ENCODE measurements at places on chromosomes 13 and 19.

- H3K36me3 ChIP-seq, result peaks cover 4% of the 10 kb centered on the region
- no peak for DNase-seq
Observed at GRCh38 chr13:33087091-33087490, 70.9 kb downstream of the KL start.

- H3K4me1 ChIP-seq, result peaks cover 14% of the 10 kb centered on the region
- H3K27me3 ChIP-seq, result no peaks in the 10 kb centered on the region
- no peak overlapping the region for H3K27ac ChIP-seq
Observed at GRCh38 chr13:74066937-74067336, 67.3 kb downstream of the KLF12 start.

GRCh38 chr19:51466723-51467122, 8.5 kb upstream of the SIGLEC8 start:
- DNase-seq, result no peak
- peaks cover 5% of the 10 kb centered on the region for H3K27me3 ChIP-seq
- H3K36me3 ChIP-seq, result no peaks in the 10 kb centered on the region
- no peak overlapping the region for H3K4me3 ChIP-seq

DNA sequence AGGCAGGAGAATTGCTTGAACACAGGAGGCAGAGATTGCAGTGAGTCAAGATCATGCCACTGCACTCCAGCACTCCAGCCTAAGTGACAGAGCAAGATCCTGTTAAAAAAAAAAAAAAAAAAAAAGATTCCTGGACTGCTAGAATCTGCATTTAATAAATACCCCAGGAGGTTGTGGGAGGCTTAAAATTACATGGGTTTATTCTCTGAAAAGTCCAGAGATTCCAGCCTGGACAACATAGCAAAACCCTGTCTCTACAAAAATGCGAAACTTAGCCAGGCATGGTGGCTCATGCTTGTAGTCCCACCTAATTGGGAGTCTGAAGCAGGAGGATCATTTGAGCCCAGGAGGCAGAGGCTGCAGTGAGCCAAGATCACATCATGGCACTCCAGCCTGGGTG, 9.5 kb upstream of the SLC1A5 start:
- H3K4me3 ChIP-seq, result no peak overlapping the region
- H3K27me3 ChIP-seq, result no peaks in the 10 kb centered on the region
- no peak for DNase-seq

- H3K4me1 ChIP-seq, result no peaks in the 10 kb centered on the region
- H3K27ac ChIP-seq, result no peak overlapping the region
- H3K4me3 ChIP-seq, result no peak overlapping the region
- H3K27me3 ChIP-seq, result peaks cover 4% of the 10 kb centered on the region
- no peak for DNase-seq
Observed at GRCh38 chr19:1153891-1154730, 20.0 kb downstream of the SBNO2 start.

GRCh38 chr13:102333320-102334198, 68.3 kb downstream of the FGF14 start:
- DNase-seq, result no peak
- peak overlapping the region; percentile 76 for H3K27ac ChIP-seq
- H3K36me3 ChIP-seq, result peaks cover 9% of the 10 kb centered on the region
- peaks cover 11% of the 10 kb centered on the region for H3K4me1 ChIP-seq
- H3K4me3 ChIP-seq, result no peak overlapping the region

GRCh38 chr13:64675255-64675892, 2554.8 kb downstream of the PCDH9 start:
- no peak for DNase-seq
- H3K27me3 ChIP-seq, result no peaks in the 10 kb centered on the region
- H3K36me3 ChIP-seq, result no peaks in the 10 kb centered on the region
- H3K4me3 ChIP-seq, result no peak overlapping the region

DNA sequence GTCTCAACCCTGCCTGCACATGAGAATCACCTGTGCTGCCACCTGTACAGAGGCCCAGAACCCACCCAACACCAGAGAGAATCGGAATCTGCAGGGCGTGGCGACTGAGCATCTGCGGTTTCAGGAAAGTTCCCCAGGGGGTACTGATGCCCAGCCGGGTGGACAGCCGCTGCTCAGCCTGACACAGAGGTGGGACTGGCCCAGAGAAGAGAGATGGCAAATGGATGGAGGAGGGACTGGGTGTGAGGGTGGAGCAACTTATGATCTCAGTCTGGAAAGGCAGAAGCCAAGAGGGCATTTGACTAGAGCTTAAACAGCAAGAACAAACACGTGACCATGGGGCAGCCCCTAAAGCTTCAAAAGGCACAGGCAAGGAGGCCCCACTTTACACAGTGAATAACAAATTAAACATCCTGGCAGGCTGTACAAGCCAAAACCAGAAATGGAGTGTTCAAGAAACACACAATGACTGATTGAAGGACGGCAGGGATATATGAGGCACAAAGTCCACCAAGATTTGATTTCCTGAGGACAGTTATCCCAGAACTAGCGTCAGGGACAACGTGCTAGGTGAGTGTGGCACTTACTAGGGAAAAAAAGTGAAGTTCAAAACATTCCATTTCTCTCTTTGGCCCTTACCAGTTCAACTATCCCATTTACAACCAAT, 3.1 kb downstream of the RANBP3 start:
- H3K27me3 ChIP-seq, result peaks cover 3% of the 10 kb centered on the region
- H3K27ac ChIP-seq, result peak overlapping the region; percentile 78
- peaks cover 22% of the 10 kb centered on the region for H3K4me1 ChIP-seq
- no peaks in the 10 kb centered on the region for H3K36me3 ChIP-seq

DNA sequence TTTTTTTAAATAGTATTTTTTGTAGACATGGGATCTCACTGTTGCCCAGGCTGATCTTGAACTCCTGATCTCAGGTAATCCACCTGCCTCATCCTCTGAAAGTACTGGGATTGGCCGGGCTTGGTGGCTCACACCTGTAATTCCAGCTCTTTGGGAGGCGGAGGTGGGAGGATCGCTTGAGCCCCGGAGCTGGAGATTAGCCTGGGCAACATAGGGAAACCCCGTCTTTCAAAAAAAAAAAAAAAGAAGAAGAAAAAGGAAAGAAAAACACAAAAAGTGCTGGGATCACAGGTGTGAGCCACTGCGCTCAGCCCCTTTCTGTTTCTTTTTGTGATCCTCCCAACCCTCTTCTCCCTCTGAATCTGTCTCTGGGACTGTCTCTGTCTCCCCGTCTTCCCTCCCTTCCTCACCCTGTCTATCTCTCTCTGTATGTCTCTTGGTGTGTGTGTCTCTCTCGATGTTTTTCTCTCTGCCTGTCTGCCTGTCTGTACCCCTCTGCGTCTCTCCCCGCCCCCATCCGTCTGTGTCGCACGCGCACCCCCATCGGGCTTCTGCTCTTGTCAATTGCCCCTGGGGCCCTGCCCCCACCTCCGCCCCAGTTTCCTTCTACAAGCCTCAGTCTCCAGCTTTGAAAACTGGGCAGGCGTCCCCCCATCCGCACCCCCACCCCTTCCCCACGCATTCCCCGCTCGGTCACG, 540 bp upstream of the ZFP36 start:
- H3K4me3 ChIP-seq, result peak overlapping the region; percentile 91
- DNase-seq, result no peak
- peaks cover 26% of the 10 kb centered on the region for H3K4me1 ChIP-seq
- peaks cover 8% of the 10 kb centered on the region for H3K27me3 ChIP-seq
- peak overlapping the region; percentile 60 for H3K27ac ChIP-seq

Measured in glutamatergic neuron (in vitro differentiated cells).